ENCODE measurements at places on chromosomes 2 and 18.

DNA sequence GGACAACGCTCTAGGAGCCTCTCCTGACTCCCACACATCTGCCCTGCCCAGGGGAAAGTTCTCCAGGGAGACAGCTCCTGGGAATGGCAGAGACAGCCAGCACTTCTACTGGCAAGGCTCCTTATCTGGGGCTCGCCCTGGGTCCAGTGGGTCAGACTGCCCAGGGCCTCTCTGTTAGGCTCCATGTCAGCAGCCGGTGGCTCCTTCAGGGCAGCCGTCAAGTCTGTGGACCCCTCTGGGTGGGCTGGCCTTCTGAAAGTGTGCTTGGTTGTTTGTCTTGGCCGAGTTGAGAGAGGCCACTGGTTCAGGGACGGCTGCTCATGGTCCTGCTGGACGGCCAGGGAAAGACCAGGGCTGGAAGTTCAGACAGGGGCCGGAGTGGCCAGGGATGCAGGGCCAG, 65.6 kb downstream of the RPIA start:
- DNase-seq, result no peak

- no peak for DNase-seq
Measured at GRCh38 chr2:144099780-144100377, 420.0 kb downstream of the ZEB2 start.

GRCh38 chr2:207061181-207061580, 104.6 kb downstream of the KLF7 start:
- DNase-seq, result no peak

DNA sequence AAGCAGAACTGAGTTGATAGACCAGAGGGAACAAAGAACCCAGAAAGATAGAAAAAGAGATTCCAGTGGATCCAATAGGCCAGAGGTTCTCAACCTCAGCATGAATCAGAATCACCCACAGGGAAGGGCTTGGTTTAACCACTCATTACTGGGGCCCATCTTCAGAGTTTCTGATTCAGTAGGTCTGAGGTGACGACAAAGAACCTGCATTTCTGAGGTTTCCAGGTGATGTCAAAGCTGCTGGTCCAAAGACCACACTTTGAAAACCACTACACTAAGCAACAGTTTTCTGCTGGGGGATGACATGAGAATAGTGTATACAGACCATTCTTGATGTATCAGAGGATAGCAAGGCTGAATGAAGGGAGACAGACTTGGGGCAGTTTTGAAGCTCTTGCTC, 296.9 kb upstream of the STON1 start:
- DNase-seq, result no peak

DNA sequence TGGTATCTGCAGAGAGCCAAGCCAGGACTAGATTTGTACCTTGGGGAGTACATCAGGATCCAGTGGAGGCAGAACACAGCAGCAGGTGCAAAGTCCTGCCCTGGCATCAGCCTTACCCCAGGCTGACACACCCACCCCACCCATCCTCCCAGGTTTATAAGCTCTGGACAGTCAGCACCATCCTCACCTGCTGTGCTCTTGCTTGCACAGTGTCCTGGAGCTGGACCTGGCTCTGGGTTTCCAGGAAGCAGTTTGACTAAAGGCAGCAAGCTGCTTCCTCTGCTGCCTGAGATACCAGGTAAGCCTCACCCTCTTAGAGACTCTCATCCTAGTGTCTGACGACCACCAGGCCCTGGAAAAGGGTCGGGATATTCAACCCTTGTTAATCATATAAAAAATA, at the start of gene SULT1C3:
Gene SULT1C3 (plus strand): TSS at position 183 of the 400 bp plus-strand sequence. CDS start 7,227 bp downstream, outside the sequence.
- DNase-seq, result no peak

DNA sequence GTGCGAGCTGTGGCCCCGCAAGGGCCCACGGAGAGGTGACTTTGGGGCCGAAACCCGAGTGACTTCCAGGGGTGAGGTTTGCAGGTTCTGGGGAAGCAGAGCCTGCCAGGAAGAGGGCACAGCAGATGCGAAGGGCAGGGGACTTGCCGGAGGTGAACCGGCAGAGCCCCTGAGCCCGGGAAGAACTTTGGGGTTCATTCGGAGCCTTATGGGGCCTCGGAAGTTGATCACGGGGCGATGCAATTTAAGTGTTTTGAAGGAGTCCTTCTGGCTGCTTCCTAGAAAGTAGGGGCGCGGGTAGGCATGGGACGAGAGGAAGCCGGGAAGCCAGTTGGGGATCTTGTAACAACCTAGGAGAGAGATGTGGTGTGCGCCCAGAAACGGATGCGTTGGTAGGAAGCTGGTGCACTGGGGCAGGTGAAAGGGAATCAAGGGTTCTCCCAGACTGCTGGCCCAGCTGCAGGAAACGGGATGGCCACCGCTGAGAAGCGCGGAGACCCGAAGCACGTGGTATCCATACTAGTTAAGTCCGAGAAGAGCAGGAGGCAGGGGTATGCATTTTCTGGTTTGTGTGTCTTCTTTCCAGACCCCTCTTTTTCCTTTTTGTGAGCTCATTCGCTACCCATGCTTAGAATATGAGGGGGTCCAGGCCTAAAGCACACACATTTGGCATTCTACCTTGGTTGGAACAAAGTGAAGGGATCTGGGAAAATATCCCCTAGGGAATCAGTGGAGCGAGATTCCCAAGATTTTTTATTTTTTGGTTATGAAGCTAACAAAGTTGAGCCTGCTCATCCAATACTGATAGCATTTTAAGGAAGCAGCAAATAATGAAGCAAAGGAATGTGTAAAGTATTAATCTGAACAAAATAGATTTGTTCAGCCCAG, 758 bp downstream of the SCLY start:
- DNase-seq, result no peak

DNA sequence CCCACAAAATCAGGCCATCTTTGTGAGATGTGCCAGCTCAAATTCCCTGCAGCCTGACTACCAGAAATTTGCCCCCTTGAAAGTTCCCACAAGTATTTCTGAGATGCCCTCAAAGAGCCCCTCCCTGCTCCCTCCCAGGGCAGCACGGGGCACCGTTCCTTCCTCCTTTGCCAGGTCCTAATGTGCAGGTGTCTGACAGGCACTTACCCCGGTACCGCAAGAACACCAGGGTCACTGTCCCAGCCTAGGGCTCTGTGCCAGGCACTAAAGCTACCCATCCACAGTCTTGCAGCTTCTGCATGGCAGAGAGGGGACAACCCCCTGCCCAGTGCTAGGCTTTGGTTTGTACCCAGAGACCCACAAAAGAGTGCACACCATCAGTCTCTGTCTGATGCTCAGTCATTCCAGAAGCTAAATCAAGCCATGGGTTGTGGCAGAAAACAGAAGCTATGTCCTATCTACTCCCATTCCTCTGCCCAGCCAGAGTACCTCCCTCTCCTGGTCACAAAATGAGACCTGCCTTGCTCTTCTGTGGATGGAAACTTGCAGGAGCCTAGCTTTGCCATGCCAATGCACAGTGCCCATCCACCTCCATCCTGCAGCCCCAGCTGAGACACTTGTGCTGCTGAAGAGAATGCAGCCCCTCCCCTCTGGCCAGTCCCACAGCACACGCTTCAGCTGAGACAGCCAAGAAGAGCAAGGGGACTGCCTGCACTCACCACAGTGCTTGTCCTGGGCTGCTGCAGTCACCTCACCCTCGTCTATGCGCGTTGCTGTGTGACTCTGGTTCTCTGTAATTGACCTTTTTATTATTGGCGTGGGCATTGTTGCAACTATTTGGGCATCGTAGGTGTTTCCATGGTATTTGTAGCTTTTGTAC, 48.7 kb downstream of the INPP5D start:
- DNase-seq, result no peak

- no peak for DNase-seq
Measured at GRCh38 chr18:10840743-10841142, 308.6 kb downstream of the PIEZO2 start.

GRCh38 chr2:27351802-27352598, 4.6 kb downstream of the GTF3C2 start:
- no peak for DNase-seq

DNA sequence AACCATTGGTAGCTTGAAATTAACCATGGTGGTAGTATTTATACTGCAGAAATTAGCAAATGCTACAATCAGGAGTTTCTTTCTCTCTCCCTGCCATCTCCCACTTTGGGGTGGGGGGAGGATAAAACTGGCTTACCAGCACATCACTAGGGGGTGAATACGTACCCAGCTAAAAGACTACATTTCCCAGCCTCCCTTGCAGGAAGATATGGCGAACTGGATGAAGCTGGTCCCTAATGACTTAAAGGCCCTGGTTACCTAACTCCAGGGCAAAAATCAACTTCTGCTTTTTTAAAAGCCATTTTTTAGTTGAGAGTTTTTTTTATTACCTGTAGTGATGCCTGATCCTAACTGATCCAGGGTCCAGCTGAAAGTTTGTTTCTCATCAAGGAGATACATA, 70.3 kb upstream of the RAB12 start:
- DNase-seq, result no peak

DNA sequence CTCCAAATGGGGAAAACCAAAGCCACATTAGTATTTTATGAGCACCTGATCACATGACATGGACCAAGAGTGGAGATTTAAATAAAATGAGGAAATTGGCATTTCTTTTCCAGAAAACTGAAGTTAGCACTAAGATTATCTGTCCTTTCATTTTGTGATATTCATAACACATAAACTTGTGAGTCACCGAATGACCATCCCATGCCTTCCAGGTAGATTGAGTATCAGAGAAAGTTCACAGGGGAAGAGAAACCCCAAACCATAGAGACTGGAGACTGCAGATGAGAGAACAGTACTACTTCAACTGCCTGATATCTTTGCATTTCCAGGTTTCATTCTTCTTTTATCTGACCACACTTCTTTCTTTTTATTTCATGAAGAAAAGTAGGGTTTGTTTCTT, 176.3 kb upstream of the LRP1B start:
- DNase-seq, result no peak

DNA sequence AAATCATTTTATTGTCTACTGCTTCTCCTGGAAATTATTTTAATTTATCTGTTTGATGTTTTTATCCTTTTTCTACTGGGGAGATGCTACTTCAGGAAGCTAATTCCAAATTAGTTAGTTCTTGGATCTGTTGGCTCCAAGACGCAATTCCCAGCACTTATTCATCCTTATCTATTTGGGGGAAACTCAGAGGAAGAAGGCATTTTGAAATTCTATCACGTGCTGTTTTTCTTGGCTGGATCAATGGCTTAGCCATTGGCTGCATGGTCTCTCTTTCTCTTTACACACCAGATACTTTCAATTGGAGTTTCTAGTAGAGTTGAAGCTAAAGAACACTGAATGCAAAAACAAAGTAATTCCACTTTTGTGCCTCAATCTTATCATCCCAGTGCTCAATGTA, 98.3 kb downstream of the RAPGEF4 start:
- no peak for DNase-seq

GRCh38 chr2:43051338-43051737, 175.1 kb downstream of the ZFP36L2 start:
- no peak for DNase-seq

Data from omental fat pad (tissue), 4 donors.